ENCODE measurements at places on chromosomes 11 and 22.

DNA sequence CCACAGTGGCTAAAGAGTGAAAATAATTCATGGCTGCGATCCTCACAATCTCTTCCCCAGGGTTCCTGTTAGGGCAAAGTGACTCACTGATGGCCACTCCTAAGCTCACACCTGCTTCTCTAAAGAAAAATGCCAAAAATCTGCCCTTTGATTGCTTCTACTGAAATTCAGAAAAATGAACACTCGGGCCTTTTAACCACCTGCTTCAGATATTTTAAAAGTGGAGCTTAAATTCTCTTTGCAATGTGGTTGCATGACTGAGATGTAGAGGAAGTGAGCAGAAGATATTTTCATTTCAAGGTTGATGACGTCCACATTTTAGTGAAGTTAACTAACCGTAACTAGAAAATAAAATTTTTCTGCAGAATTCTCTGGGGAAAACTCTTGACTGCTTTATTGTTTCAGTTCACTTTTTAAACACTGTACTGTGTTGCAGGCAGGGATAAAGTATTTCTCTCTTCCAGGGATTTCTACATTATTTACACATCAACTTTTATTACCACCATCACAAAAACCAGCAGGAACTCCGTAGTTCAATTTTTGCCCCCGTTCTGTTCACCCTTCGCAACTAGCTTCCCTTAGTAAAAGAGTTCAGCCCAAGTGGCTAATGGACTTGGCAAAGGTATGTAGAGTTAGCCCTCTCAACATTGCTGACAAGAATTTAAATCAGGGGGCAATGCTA is 8.5 kb downstream of the RAB30 start:
- DNase-seq, result no peak

- DNase-seq, result no peak
These were observed 36.9 kb downstream of the DGCR2 start for GRCh38 chr22:19085233-19085718.

DNA sequence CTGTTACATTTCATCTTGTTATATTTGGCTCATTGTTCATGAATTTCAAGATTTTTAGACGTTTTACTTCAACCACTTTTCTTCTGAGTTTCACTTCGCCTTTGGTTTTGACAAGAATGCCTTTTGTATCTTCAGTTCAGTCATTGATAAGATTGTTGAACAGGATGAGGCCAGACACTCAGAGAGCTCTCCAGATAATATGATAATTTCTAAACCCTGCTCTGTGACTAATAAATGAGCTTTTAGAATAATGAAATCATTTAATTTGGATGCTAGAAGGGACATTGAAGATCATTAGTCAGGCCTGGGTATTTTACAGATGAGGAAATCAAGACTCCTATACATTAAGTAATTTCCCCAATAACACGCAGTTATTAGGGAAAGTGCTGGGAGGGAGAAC is 37.2 kb upstream of the GRAMD1B start:
- DNase-seq, result no peak

DNA sequence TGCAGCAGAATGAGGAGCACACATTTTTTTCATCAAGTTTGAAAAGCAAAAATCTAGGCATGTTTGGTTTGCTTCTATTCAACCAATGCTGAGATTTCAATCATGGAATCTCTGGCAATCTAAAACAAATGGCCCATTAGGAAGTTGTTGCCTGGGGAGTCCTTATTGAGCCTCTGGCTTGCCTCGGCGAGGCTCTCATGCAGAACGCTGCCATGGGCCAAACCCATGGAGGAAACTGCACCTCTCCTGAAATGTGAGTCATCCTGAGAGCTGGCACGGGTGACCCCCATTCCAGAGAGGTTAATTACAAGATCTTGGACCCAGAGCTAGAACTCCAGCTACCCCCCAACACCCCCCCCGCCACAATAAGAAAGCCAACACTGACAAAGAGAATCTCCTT is 80.7 kb downstream of the MN1 start:
- DNase-seq, result no peak

GRCh38 chr11:62435846-62436660 is 17.2 kb downstream of the SCGB1A1 start:
- no peak for DNase-seq

DNA sequence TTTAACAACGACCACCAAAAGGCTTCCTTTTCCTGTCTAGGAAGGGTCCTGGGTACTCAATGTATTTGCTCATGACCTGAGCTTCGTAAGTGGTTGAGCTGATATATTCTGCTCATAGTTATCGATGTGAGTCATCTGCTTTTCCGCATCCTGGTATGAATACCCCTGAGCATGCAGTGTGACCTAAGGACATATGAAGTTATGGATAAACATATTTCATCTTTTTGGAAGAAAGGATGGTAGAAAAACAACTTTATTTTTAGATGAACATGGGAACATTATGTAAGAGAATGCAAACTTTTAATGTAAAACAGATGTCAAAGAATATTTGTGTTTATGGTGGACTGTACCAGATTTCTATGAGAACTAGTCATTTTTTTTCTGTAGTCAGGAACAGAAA is 28.4 kb downstream of the TRPC6 start:
- DNase-seq, result no peak

- no peak for DNase-seq
These were observed 28.0 kb upstream of the ZC3H12C start for GRCh38 chr11:110065189-110065588.

DNA sequence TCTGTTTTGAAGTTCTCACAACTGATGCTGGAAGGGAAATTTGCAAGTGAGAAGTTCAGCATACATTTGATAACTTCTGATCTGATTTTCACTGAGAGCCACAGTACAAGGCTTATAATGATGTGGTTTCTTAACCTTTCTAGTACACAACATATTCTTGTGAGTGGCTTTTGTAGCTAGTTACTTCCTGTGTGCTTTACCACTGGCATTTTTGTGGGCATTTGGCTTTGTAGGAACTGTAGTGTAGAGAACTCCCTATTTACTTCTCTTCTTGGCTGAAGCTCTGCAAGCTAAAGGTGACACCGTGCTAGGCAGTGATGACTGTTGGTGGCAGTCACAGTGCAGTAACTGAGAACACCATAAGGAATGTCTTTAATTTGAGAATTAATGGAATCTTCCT is 14.9 kb downstream of the USP47 start:
- DNase-seq, result no peak

- no peak for DNase-seq
These were observed 195.4 kb upstream of the ARHGAP20 start for GRCh38 chr11:110907629-110908028.

DNA sequence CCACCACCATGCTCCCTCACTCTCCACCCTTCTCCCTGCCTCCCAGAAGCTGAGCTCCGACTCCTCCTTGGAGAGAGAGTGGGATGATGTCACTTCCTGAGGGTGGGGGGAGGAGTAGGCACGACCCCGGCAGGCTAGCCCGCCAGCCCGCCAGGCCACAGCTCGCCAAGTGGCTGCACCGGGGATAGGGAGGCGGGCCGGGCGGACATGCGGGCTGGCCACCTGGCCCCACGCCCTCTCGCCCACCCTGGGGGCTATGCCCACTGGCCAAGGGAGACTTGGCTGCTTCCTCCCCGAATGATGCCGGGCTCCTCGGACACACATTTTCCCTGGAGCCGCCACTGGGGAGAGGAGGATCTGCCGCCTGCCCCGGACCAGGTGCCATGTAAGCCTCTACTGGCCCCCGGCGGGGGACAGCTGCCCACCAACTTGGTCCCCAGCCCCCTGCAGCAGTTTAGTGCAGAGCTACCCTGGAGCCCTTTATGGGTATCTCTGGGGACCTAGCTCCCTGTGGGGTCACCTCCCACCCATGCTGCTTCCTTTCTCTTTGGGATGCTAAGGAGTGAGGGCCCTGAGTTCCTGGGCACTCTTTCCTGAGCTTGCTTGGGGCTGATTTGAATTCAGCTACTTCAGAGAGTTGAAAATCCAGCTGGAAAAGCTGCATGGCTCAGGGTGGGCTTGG is 33.7 kb upstream of the MYRF start:
- peak; percentile 66 for DNase-seq

GRCh38 chr11:119336744-119337469 is 2.6 kb downstream of the RNF26 start:
- no peak for DNase-seq

- no peak for DNase-seq
These were observed 5.4 kb downstream of the PTPMT1 start for GRCh38 chr11:47570651-47571356.

DNA sequence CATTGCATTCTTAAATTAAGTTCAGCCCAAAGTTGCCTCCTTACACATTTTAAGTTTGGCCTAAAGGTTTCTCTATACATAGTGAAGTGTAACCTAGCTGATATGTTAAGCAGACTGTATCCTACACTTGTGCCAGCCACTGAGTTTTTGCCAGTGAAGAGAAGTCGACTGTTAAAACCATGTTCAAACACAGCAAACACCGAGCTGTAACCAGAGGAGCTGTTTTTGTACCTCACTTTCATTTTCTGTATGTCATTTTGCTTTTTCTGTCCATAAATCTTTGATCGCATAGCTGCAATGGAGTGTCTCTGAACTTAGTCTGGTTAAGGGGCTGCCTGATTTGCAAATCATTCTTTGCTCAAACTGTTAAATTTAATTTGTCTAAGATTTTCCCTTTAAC is 403.7 kb downstream of the LUZP2 start:
- DNase-seq, result no peak
